Stimulated activated CD8-positive, alpha-beta memory T cell treated with anti-CD3 and anti-CD28 coated beads, Interleukin-4, amount 100 ng/mL, for 48 hours (primary cell): ENCODE measurements at places on chromosomes 12 and 14.

DNA sequence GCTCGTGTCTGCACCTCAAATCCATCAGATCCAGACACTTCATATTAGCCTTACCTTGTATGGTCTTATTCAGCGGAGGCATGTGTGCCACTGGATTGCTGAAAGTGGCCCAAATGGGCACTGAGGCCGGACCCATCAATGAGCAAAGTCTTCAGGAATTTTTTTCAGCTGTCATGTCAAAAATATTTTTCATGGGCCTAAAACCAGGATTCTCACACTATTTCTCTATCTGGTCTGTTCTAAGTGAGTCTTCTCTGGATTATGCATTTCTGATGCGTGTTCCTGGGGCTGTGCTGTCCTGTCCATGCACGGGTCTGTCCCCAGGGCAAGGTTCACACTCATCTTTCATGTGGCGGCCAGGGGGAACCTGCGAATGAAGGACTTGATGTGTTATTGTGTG lies 94.6 kb downstream of the KCNA5 start:
- no peak for DNase-seq

GRCh38 chr14:35375558-35376025 lies 29.0 kb downstream of the NFKBIA start:
- DNase-seq = no peak

DNA sequence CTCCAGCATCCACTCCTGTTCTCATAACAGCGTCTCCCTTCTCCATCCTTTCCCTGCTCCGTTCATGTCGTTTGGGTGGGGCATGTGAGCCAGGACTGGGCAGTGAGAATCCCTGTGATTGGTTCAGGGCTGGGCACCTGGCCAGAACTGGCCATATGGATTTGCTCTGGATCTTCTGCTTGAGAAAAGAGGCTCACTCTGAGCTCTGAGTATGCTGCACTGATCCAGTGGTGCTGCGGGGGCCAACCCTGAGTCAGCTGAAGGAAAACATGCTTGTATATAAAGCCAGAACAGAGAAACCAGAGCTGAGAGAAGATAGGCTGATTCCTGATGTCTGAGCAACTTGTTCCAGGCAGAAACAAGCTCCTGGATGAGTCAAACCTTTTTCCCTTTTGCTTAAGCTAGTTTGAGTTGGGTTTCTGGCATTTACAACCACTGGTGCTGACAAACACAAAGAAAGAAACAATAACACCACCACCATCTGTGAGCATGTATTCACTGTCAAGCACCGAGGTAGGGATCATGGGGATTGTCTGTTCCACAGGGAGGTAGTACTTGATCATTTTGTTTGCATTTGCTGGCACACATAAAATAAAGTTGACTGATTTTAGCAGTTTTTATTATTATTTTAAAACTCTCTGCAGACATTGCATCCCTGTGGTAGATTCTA lies 14.0 kb upstream of the HPD start:
- DNase-seq = peak; percentile 43

- no peak for DNase-seq
These were observed 13.5 kb downstream of the FOS start for GRCh38 chr14:75292101-75292563.

GRCh38 chr12:128178966-128179365 lies 88.0 kb upstream of the TMEM132C start:
- no peak for DNase-seq

DNA sequence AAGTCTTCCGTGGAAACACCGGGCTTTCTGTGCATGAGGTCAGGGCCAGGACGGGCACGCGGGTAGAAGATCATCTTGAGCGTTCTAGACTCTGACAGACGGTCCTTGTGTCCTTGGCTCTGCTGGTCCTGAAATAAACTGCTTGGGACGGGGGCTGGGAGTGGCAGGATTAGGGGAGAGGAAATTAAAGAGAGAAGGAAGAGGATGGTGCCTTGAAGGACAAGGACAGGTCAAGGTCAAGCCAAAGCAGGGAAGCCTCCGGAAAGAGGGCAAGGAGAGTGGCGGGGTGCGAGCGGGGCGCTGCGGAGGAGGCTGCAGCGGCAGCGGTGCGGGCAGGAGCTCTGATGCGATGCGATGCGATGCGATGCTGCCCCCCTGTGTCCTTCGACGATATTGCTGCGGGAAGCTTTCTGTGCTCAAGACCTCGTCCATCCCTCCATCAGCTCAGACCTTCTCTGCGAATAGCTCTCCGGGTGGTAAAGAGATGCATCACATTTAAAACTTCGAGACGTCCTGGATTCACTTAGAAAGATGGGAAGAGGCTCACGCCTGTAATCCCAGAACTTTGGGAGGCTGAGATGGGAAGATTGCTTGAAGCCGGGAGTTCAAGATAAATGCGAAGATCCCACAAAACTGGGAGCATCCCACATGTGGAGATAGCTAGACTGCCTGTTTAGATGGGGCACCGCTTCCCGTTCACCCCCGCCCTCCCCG lies 110.1 kb upstream of the TMEM132D start:
- peak; percentile 73 for DNase-seq

GRCh38 chr12:110005319-110005973 lies 6.2 kb downstream of the ANKRD13A start:
- DNase-seq = no peak

- no peak for DNase-seq
These were observed 4.1 kb upstream of the HOXC6 start for GRCh38 chr12:54024127-54024526.

DNA sequence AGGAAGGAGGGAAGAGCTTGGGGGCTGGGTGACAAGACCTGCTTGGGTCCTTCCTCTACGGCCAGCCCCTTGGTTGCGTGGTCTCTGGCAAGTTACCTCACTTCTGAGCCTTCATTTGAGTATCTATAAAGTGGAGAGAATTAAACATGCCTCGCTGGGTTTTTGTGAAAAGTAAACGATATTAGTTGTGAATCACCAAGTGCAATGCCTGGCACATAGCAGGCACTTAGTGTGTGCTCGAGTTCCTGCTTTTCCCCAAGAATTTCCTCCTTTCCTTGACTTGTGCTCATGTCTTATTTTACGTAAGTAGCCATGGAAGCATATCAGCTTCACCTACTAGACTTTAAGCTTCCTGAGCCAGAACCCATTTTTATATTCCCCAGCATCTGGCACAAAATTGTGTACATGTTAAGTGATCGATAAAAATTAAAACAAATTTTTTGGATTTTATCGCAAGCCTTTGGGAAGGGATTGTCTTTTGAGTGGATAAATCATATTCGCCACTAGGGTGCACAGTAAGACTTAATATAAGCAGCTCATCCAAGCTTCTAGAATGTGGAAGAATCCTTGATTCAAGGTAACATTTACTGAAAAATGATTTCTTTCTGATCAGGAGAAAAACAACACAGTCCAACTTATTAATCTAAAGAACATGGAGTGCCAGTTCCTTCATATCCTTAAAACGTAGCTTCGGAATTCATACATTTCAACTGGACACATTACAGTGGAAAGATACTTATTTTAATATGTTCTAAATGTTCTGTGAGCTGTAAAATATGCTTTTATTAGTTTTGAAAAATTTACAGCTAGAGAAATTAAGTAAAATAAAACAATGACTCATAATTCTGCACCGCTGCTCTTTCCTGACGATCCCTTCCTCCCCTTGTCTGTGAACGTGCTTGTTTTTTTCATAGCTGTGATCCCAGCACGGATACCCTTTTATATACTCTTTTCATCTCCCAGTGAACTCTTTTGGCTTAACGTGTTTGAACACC lies 62.0 kb downstream of the SLC25A47 start:
- no peak for DNase-seq

GRCh38 chr12:46892887-46893286 lies 67.1 kb upstream of the SLC38A4 start:
- no peak for DNase-seq

GRCh38 chr14:50835280-50835679 lies 4.3 kb upstream of the NIN start:
- no peak for DNase-seq

DNA sequence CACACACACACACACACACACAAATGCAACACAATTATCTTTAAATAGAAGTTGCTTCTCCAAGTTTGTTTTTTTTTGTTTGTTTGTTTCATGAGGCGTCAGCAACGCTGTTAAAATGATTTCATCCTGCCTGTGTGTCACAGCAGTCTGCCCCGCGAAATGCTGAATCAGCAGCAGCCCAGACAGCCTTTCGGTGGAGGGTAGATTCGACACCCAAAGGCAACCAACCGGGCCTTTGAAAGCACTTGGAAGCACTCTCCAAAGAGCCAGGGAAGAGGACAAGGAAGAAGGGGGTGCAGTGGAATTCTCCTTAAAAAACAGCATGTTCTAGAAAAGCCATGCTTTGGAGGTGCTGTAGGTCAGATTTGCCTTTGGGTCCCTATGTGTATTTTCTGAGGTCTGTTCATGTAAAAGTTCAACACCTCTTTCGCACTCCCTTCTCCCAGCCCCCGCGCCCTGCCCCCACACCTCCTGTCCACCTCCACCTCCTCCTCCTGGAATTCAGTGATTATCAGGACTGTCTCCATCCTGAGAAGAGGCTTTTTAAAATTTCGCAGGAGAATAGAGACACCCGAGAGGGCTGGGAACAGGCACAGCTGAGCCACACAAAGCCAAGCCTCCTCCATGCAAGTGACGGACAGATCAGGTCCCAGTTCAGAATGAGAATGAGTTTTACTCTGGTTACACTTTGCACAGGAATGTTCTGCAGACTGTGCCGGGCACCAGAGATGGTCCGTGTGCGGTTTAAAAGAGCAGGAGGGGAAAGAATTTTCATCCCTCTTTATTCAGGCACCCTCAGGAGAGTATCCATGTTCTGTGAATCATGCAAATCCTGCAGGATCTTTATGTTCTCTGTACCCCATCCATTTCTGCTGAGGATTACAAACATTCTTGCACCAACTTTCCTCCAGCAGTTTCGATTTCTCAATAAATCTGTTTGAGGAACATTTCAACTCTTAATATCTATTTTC lies 177.9 kb downstream of the ETV6 start:
- no peak for DNase-seq

DNA sequence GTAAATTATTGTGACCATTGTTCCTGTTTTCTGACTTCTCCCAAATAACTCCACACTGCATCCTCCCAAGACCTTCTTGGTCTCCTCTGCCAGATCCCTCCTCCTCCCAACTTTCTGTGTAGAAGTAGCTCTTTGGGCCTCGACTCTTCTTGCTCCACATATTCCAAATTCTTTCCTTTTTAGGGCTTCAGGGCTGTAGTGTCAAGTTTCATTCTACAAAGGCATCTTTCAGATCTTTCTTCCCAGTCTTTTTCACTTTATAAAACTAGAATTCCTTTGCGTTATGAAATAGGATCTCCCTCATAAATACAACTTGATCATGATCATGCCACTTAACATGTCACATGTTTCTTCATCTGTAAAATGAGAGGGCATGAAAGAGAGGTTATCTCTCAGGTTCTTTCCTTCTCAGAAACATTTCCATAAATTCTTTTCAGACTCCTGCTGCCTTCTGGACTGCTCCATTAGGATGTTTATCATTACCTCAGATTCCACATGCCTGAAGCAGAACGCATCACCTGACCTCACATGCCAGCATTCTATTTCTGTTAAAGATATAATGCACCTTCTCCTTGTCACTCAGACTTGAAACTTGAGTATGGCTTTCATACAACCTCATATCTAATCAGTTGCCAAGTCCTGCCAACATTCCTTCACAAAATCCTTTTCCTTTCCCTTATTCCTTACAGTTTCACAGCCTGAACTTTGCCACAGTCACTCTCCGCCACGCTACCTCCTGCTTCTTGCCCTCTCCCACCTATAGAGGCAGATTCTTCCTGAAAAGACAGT lies 8.5 kb downstream of the SLC38A1 start:
- DNase-seq = no peak

- no peak for DNase-seq
These were observed 17.6 kb downstream of the SOAT2 start for GRCh38 chr12:53120685-53121525.

- no peak for DNase-seq
These were observed 1.5 kb upstream of the FZD10 start for GRCh38 chr12:130160711-130161231.

DNA sequence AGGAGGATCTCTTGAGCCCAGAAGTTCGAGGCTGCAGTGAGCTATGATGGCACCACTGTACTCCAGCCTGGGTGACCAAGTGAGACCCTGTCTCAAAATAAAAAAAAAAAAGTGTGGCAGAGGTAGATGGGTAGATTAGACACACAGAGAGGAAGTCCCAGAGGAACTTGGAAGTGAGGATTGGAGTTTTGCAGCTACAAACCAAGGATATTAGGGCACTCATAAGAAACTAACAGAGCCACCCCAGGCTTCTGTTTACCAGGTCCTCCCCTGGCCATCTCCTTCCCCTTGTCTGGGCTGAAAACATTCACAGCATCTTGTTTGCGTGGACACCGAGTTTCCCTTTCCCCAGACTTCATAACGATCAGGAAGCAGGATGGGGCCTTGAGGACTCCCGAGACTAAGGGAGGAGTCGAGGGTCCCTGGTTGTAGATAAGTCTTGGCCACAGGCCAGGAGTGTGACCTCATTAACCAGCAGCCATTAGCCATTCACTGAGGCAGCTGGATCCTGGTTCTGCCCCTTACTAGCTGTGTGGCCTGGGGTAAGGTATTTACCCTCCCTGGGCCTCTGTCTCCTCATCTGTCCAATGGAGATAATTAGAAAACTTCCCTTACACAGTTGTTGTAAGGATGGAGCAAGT lies 2.1 kb downstream of the MAP1LC3B2 start:
- no peak for DNase-seq

GRCh38 chr12:75086091-75087038 lies 123.3 kb downstream of the KCNC2 start:
- DNase-seq = no peak

- DNase-seq = no peak
These were observed 49.2 kb upstream of the ERGIC2 start for GRCh38 chr12:29429999-29430715.

DNA sequence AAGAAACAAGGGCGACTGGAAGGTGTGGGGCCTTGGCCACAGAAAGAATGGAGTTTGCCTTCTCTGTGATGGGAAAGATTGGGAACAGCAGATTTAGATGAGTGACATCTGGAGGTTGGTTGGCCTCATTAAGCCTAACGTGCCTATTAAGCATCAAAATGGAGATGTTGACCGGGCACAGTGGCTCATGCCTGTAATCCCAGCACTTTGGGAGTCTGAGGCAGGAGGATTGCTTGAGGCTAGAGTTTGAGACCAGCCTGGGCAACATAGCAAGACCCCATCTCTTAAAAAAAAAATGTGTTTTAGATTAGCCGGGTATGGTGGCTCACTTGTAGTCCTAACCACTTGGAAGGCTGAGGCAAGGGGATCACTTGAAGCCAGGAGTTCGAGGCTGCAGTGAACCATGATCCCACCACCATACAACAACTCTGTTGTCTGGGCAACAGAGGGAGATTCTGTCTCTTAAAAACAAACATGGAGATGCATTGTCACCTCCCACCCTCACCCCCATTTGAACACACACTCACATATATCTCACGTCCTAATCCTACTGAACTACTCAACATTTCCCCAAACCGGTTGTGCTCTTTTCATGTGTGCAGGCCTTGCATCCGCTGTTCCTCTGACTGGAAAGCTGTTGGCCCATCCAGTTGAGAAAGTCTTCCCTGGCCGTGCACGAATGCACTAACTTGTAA lies 172.1 kb downstream of the ETV6 start:
- no peak for DNase-seq
